ENCODE measurements at places on chromosomes 11 and 22.
A peak's percentile ranks its signal among the peaks of the same experiment; 100 is the strongest.

DNA sequence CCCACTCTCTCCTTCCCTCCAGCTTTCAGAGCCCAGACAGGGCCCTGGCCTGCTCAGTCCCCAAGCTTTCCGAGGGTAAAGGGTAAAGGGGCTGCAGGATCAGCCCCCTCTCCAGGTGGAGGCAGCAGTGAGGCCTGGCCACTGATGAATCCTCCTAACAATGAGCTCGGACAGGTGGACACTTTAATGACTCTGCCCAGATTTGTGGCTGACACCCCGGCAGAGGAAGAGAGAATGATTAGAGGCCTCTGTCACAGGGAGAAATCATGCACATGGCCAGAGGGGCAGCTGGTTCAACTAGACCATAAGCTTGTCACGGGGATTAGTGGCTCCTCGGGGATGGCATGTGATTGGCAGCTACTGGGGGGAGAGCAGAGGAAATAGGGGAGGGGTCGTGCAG, 587.5 kb upstream of the B3GAT1 start:
- DNase-seq, result no peak

DNA sequence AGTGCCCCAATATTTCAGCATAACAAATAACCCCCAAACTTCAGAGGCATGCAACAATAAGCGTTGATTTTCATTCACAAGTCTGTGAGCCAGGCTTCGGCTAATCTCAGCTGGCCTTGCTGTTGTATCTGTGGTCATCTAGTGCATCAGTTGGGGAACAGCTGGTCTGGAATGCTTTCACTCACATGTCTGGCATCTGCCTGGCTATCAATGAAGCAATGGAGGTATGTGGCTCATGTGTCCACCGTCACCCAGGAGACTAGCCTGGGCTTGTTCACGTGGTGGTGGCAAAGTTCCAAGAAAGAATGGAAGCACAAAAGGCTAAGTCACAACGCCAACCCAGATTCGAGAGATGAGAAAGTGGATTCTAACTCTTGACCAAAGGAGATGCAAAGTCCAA, 304.8 kb upstream of the ISX start:
- no peak for DNase-seq

GRCh38 chr11:44747316-44747715, 20.6 kb downstream of the TSPAN18 start:
- no peak for DNase-seq

DNA sequence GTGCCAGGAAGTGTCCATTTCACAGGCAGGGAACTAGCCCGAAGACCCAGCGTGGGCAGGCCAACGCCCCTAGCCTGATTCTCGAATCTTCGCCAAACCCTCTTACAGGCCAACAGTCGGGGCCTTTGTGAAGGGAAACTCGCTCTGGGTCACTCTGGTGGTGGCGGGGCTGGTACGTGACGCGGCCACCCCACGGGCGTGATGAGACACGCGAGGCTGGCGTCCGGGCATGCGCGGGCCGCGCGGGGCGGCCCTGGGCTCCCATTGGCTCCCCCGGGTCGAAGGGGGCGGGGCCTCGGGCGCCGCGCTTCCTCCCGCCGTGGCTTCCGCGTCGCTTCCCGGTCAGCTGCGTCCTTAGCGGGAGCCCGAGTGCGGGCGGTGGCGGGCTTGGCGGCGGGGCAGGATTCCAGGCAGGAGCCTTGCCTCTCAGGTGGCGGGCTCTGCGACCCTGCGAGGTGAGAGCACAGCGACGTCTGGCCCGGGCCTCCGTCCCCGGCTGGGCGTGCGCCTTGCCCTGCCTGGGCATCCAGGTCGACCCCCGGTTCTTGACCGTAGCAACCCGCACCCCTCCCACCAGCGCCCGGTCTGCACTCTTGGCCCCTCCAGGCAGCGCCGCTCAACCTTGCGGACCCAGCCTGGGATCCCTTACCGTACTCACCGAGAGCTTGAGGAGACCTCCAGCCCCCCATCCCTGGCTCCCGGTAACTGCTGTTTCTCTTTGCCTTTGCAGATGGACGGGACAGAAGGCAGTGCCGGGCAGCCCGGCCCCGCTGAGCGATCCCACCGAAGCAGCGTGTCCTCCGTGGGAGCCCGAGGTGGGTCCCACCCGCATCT, at the start of gene FRMD8:
Gene FRMD8 (plus strand): TSS at position 331 of the 834 bp plus-strand sequence. CDS start 400 bp downstream, at position 731.
- DNase-seq, result peak; percentile 87

GRCh38 chr11:69504576-69505335, 23.3 kb downstream of the LINC01488 start:
- no peak for DNase-seq

GRCh38 chr11:48000432-48000831, 20.1 kb downstream of the PTPRJ start:
- no peak for DNase-seq

DNA sequence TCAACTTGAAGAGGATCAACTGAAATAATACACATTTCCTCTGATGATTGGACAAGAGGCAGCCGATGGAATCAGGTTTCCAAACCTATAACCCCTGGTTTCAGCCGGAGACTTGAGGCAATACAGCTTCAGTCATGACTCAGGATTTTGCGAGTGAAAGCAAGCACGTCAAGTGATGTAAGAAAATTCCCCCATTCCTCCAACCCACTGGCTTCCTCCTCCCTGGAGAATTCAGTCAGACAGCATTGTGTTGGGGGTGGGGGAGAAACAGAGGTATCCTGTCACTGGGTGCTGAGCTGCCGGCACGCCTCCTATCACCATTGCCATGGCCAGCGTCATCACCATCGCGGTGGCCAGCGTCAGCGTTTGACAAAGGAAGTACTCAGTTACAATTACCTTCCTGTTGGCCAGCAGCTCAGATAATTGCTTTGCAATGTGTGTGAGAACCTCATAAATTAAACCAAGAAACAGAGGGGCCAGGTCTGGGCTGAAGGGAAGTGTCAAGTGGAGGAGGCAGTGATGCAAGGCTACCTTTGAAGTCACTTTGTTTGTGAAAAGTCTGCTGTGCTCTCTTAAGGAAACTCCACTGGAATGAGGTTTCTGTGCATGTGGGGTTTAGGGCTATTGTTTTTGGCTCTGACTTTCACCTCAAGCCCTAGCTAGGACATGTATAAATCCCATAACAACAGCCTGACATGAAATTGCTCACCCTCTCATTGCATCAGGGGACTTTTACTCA, 50.2 kb downstream of the LIF start:
- DNase-seq, result peak; percentile 73

- DNase-seq, result no peak
These were observed 17.9 kb downstream of the TCP11L1 start for GRCh38 chr11:33057284-33057683.

DNA sequence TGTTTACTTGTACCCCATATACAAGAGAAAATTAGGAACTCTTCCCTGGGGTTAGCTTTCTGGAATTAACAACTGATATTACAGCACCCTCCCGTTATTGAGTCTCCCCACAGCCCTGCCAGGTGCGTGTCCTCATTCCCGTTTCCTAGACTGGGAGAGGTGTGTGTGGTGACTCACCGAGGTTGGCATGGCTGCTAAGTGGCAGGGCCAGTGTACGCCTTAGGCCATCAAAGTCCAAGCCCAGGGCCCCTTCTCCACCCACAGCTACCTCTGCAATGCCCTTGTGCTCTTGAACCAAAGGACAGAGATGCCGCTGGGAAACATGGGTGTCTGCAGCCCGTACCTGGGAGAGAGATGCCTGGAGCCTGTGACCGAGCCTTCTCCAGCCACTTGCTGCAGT, 12.3 kb downstream of the IFT27 start:
- no peak for DNase-seq

DNA sequence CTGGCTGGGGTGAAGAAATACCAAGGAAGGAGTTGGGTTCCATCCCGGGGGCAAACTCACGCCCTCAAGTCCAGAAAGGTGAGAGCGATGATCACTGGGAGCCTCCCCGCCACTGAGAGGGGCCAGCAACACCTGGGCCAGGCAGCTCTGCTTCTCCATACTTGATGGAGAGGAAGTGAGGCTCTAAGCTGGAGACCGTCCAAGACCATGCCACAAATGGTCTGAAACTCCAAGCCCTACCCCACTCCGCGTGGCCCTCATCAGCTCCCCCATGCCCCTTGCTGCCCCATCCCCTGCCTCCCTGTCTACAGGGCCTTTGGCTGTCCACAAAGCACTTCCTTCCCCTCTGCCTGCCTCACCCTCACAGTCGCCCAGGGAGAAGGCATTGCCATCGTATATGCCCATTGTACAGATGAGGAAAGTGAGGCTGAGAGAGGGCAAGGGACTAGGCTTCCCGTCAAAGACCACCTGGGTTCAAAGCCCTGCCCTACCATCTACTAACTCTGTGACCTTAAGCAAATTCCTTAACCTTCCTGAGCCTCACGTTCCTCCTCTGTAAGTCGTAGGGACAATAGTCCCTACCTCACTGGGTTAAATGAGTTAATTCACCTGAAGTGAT, 4.4 kb upstream of the PDGFB start:
- no peak for DNase-seq

DNA sequence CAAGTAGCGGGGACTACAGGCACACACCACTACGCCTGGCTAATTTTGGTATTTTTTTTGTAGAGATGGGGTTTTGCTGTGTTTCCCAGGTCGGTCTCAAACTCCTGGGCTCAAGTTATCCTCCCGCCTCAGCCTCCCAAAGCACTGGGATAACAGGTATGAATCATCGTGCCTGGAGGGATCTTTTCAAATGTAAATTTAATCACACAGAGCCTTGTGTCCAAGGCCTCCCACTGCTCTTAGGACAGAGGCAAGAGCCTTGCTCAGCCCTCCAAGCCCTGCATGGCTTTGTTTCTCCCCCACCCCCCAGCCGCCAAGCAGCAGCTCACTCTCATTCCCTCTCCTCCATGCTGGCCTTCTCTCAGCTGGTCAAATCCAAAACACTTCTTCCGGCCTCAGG, 75.3 kb upstream of the CREB3L1 start:
- no peak for DNase-seq

DNA sequence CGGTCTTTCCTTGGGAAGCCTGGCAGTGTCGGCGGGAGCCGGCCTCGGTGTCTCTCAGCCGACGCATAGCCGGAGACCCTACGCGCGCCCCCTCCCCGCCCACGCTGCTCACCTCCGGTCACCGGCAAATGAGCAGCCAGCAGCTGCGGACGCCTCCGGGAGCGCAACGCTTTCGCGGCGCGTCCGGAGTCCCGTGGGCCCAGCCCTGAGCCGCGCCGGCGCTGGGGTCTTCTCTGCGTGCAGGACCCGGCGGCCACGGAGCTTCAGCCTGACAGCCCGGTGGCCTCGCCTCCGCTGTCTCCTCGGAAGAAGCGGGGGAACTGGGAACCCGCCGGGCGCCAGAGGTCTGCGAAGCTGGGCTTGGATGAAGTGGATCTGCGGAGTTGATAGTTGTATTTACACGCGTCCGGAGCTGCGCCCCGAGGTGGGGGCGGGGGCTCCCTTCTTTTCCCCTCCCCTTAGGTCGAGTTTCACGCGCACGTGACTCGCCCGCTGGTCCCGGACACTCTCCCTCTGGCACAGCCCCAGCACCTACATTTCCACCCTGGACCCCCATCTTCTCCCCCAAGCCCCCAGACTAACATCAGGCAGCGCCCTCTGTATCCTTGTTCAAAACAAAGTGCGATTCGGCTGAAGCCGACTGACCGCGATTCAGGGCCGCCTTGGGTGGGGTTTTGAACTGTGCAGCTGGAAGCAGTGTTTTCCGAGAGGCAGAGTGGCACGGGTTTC, at the start of gene SLC43A1:
Gene SLC43A1 (minus strand): TSS at position 371 of the 729 bp plus-strand sequence. CDS start 1,591 bp downstream, outside the sequence.
- peak; percentile 58 for DNase-seq

DNA sequence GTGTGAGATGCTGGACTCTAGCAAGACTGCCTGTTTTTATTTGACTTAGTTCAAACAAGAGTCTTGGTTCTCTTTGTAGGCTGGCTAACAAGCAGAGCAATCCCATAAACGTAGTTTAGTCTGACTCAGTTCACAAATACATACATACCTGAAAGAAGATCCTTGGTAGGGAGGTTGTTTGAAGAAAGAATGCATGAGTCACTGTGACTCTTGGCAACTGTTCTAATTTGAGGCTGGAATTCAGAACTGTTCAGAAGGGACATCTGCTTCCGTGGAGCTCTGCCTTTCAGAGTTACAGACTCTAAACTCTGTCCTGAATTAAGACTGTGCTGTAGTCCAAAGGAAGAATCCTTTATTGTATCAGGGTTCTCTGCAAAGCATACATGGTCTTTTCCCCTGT, 32.2 kb downstream of the C2CD3 start:
- DNase-seq, result no peak

DNA sequence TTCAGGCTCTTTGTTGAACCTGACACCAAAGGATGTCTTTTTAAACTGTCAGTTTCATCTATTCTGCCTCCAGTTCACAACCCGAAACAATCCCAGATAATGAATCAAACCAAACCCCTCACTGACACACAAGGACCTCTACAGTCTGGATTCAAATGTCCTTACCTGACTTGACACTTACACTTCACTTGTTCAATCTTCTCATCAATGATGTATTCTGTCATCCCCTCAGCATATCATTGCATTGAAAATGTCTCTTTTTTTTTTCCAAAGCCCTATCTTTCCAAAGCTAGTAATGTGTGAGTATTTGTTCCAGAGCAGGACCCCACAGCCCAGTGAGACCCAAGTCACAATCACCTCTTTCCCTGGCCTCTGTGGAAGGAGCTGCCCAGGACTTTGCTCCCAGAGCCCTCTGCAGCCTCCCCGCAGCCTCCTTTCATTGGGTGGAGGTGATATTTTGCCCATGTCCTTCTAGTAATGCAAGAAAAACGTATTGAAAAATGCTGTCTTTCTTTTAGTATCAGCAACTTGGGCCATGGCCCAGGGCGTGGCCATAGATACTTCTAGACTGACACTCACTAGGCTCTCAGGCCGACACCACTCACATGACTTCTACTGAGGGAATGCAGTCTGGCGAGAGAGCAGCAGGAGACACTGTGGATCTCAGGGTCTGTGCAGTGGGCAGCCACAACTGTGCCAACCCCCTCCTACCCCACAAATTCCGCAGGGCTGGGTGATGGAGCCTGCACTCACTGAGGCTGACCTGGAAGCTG, 18.2 kb downstream of the RFPL3 start:
- no peak for DNase-seq

- no peak for DNase-seq
These were observed 163.4 kb downstream of the ADAMTS15 start for GRCh38 chr11:130611791-130612251.

DNA sequence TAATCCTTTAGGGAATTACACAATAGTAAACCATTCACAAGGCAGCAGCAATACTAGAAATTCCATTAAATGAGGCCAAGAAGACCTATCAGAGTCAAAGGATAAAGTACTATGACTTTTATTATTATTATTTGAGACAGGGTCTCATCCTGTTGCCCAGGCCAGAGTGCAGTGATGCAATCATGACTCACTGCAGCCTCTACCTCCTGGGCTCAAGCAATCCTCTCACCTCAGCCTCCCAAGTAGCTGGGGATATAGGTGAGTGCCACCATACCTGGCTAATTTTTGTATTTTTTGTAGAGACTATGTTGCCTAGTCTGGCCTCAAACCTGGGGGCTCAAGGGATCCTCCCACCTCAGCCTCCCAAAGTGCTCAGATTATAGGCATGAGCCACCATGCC, 51.8 kb downstream of the TTC28 start:
- no peak for DNase-seq

- no peak for DNase-seq
These were observed 656.1 kb downstream of the OPCML start for GRCh38 chr11:132876239-132876638.

GRCh38 chr11:80432057-80432456, 991.2 kb upstream of the TENM4 start:
- DNase-seq, result no peak

Data from activated CD4-positive, alpha-beta T cell treated with anti-CD3 and anti-CD28 coated beads for 48 hours (primary cell).